Forelimb muscle (tissue), 1 donor: ENCODE measurements at places on chromosomes 3 and 15.

DNA sequence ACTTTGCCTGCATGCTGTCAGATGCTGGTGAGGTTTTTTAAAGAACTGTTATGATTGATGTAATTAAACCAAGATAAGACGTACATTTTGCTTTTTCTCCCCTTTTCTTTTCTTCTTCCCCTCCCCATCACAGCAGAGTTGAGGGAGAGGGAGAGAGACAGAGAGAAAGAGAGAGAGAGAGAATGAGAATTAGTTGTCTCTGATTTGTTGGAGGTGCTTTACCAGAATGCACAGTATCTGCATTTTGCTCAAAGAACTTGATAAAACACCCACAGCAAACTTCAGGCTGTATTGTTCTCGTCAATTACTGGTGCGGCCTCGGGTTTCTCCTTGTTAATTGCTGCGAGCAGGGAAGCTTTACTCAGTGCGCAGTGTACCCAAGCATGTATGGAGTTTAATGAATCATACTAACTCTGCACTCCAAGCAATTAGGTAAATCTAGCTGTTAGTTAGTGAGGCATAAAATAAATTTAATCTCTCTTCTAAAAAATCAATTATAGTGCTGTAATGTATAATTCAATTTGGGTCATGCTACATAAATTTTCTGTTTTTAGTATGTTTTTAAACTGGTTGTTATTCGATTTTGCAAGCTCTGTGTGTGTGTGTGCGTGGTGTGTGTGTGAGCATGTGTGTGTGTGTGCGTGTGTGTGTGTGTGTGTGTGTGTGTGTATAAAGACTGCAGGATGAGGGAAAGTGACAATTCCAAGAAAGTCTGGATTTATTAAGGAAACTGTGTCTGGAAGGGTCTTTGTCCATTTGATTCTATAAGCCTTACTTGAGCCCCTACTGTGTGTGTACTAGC is 273.4 kb downstream of the TLE3 start:
- DNase-seq, result no peak

DNA sequence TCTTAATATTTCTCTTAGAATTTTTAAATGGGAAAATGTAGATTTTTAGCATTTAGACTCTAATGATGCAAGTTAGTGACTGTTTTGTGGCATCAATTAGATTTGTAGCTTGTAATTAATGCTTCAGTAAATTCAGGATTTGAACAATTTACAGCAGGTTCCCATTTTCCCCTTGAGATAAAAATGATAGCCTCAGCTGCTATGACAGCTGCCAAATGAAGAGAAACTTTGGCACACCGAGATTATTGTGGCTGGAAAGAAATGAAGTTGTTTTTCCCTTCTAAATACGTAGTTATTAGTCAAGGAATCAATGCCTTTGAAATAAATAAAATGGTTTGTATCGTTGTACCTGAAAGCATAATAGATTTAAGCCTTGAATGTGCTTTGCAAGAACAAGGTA is 206.4 kb upstream of the P2RY1 start:
- no peak for DNase-seq

- no peak for DNase-seq
Measured at GRCh38 chr15:71761649-71762048, 48.7 kb upstream of the NR2E3 start.

DNA sequence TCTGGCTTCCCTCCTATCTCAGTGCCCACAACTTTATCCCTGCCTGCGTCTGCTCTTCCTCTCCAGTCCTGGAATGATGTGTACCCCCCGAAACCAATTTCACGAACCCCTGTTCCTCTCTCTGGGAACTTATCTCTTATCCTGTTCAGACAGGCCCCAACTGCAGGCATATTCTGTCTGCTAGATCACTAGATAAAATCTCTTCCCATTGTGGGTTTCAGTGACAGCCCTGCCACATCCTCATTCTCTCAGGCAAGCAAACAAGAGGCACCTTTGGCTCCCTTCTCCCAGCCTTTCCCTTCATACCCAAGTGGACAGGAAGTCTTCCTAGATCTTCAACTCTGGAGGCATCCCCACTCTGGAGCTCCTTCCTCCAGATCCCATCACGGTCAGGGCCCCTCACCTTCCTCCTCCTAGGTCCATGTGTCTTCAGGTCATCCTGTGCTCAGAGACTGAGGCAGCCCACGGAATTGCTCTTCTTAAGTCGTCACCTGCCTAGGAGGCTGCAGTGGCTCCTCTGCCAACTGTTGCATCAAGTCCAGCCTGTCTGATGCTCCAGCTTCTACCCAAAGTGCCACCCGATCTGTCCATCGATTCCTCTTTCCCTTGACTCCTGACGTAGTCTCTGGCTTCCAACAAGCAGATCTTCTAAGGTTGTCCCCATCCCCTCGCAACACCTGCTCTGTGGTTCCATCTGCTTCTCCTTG is 190.8 kb downstream of the SLCO3A1 start:
- no peak for DNase-seq

- DNase-seq, result no peak
Measured at GRCh38 chr3:8442993-8443650, 58.5 kb upstream of the LMCD1 start.

DNA sequence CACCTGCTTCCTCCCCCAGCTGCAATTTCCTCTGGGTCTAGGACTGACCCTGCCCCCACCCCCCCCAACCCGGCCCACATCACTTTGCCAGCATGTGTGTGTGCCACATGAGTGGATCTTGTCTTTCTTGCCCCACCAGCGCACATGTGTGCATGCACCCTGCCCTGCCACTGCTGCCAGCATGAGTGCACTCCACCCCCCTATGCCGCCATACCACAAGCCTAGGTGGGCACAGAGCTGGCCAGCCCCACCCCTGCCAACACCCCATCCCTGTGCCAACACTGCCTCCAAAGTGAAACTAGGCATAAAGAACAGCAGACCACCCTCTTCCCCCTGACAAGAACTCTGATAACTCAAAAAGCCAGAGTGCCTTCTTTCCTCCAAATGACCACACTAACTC is 296.3 kb upstream of the SGO1 start:
- DNase-seq, result no peak

DNA sequence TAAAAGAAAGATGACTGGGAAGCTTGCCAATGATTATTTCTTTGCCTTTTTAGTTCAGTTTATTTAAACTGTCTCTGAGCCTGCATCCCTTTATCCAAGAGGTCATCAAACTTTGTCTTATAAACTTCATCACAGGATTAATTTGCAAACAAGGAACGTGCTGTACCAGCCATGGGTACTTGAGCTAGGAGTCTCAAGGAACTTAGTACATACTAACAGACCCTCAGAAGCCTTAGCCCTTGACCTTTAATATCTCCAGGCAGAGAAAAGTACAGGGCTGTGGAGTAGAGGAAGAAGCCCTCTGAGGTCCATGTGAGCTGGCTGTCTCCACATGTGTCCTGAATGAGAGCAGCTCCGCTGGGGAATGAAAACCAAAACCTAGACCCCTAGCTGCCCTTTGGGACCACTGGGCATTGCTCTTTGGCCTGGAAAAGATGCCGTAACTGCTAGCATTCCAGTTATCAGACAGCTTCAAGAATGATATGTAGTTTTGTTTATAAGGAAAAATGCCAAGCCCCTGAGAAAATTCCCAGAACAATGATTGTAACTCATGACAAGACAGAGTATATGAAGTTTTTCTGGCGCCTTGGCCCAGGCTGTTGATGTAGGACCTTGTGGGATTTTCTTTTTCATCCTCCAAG is 92.1 kb downstream of the ASB7 start:
- DNase-seq, result no peak

DNA sequence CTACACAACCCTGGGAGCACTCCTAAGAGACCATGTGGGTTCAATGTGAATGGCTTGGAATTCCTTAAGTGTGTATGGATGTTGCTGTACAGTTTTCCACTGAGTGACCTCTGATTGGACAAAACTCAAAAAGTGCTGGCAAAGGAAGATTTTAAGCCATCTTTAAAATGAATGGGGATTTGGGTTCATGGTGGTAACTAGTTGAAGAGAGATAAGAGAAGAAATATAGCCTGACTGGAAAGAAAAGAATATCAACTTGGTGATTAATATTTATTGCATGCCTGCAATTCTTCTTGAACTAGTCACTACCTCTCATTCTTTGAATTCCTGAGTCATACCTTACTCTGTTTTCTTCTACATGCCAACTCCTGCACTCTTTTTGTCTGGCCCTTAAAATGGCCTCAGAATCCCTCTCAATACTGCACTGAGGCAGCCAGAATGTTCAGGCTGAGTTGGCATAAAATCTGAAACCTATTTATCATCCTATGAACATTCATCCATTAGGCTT is 124.7 kb downstream of the RPL22L1 start:
- DNase-seq, result no peak

GRCh38 chr3:130853581-130853980 is 40.3 kb upstream of the ATP2C1 start:
- DNase-seq, result no peak

DNA sequence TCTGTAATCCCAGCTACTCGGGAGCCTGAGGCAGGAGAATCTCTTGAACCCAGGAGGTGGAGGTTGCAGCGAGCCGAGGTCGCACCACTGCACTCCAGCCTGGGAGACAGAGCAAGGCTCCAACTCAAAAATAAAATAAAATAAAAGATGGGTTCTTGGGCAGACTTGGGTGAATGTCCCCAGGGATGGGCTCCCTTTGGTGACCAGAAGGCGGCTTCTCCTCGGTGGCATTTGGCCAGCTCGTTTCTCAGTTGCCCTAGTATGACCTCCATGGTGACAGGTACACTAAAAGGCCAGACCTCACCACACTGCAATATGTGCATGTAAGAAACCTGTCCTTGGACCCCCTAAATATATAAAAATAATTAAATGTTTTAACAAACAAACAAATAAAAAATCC is 76.0 kb upstream of the SNRPA1 start:
- no peak for DNase-seq

- no peak for DNase-seq
Measured at GRCh38 chr3:81974751-81975150, 213.3 kb upstream of the GBE1 start.

GRCh38 chr3:8371085-8371551 is 130.5 kb upstream of the LMCD1 start:
- DNase-seq, result no peak

DNA sequence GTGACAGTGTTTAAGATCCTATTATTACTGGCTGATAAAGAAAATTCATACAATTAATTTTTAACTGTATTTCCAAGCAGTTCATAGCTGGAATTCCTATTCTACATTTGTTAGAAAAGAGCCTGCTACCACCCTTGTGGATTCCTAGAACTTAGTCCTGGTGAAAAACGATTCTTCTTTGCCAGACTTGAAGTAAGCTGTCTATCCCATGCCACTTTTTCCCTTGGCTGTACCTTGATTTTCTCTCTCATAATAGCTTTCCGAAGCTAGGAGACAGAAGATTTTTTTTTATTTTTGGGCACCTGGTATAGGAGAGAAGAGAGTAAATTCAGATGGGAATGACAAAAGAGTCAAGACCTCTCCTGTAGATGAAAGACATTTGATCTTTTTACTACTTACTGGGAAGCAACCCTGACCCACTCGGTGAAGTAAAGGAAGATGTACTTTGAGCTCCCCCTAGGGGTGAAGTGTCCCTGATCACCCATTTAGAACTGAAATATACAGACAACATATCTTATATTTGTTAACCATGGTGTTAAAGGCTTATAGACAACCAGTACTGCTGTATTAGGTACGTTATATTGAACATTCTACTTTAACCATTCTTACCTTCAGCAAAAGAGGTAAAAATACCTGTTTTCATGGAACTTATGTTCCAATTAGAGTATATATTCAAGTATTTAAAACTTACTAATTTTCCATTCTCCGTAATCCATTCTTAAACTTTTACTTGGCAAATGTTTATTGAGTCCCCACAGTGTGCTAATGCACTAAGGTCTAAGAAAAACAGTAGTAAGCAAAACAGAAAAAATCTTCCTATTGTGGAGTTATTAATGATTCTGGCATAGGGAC is 36.2 kb upstream of the C3orf38 start:
- DNase-seq, result peak; percentile 40

DNA sequence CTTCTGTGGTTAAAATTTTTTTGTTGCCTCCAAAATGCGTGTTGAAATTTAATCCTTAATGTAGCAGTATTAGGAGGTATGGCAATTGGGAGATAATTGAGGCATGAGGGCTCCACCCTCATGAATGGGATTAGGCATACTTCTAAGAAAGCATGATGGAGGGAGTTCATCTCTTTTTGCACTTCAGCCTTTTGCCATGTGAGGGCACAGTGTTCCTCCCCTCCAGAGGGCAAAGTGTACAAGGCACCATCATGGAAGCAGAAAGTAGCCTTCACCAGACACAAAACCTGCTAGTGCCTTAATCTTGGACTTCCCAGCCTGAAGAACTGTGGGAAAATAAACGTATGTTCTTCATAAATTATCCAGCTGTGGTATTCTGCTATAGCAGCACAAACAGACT is 429.5 kb downstream of the ZIC1 start:
- DNase-seq, result no peak
